ENCODE measurements at places on chromosomes 7 and 10.

DNA sequence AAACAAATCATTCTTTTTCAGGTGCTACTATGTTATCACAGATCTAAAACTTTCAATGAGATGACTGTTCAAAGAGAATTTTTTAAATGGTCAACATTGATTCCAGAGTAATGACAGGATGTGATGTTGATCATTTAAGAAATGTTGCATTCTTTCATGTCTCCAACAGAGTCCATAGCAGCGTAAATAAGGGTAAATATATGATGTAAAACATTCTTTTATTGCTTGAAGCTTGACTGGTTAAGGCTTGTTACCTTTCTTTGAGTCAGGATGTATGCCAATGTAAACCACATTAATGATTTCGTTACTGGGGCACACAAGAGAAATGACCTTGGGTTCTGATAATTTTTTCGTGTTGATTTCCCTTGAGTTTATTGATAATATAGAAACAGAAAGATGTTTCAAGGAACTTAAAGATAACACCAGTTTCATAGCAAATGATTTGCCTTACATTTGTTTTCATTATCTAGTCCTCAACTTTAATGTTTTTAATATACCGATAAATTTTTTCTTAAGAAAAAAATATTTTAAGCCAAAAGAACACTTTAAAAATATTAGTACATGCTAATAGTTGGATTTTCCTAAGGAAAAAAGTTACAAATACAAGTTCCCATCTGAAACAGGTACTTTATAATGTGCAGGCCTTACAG is 3.5 kb downstream of the STK17A start:
- DNase-seq, result peak; percentile 40

DNA sequence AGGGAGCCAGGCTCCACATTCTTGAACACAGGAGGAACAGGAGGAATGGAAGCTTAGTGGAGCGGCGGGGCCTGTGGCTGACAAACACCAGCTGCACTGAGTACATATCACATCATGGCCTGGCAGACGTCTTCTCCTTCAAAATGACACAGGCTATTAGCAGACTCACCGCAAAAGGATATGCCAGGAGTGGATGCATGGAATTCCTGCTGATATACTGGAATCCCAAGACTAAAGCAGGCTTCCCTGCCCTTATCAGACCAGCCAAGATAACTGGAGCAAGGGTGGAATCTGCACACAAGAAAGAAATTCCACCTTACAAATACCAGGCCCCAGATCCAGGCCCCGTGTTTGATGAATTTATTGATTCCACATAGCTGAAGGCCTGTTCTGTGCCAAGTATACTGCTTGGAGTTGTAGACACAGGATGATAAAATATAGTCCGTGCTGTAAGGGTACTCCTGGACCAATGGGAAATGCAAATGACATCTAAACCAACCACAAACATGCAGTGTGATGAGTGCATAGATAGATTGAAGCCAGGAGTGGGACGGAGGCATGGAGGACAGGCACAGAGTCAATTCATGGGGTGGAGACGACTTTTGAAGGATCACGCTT is 480.5 kb upstream of the ZMIZ1 start:
- peak; percentile 37 for DNase-seq

GRCh38 chr10:75910032-75910431 is 478.6 kb downstream of the LRMDA start:
- peak; percentile 51 for DNase-seq

GRCh38 chr10:24898501-24898900 is 53.9 kb downstream of the PRTFDC1 start:
- no peak for DNase-seq

- DNase-seq, result peak; percentile 70
These were observed 10.4 kb upstream of the SMC3 start for GRCh38 chr10:110556969-110557601.

DNA sequence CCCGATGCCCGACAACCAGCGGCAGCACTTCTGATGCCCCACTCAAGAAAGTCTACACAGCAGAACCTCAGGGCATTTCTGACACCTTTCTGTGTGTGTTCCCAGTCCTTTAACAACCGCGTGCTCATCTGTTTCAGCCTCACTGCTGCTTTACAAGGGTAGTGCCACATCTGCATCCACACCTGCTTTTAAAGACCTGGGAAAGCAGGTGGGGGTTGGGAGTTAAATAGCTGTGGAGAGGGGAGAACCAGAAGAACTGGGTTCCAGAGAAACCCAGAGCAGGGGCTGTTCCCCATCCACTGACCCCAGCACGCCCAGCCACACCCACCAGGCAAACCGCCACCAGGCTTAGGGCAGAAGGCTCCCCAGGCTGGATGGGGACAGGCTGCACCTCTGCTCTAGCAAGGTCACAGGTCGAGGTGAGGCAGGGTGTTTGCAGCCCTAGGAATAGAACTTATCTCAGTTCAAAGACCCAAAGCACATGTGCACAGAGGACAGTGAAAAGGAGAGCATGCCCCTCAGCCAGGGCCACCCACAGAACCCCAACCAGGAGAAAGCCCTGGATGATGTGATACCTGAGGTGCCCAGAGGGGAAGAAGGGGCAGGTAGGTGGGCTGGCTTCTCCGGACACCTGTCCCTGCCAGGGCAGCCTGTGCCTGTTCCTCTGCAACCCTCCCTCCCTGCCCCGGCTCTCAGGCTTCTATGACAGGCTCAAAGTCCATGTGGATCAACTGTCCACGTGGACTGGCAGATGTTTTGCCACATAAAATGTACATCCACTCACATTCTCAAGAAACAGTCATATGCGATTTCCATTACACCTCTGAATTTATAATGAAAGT is 51.3 kb downstream of the COBL start:
- DNase-seq, result no peak

- DNase-seq, result peak; percentile 51
These were observed 93.6 kb downstream of the UBE2H start for GRCh38 chr7:129859183-129859582.

GRCh38 chr7:66758950-66759628 is 18.6 kb downstream of the RABGEF1 start:
- DNase-seq, result no peak

DNA sequence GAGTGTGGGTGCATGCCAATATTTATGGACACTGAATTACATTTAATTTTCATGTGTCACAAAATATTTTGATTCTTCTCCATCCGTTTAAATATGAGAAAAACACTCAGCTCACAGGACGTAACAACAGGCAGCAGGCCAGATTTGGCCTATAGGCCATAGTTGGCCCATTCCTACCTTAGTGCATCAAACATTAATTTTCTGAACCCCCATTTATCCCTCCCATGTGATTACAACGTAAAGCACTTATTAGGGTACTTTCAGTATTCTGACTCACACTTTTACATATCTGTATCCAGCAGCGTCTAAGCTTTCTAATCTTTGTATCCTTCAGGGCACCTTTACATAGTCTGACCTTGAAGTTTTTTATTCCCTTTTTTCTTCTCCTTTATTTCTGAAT is 4.0 kb downstream of the IDI1 start:
- no peak for DNase-seq

- no peak for DNase-seq
These were observed 88.7 kb upstream of the NRP1 start for GRCh38 chr10:33423154-33423529.

- DNase-seq, result no peak
These were observed 215.5 kb downstream of the ACTR3B start for GRCh38 chr7:152975076-152975475.

- DNase-seq, result no peak
These were observed 59.6 kb upstream of the CELF2 start for GRCh38 chr10:10958041-10958440.

GRCh38 chr10:14032406-14032998 is 298.2 kb downstream of the FRMD4A start:
- no peak for DNase-seq

DNA sequence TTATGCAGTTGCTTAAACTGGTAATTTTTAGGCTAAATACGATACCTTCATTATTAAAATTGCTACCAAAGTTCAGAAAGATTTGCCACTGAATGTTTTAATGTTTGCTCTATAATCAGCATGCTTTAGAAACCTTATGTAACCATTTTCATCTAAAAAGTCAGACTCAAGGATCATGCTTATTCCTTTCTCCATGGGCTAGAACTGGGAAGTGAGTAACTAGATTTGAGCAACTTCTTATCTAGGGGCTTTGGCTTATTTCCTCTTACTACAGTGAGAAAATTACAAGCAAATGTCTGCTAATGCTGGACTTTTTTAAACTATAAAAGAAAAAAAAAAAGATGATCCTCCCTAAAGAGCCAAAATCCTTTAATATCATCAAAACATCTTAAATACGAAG is 215.9 kb downstream of the CRPPA start:
- DNase-seq, result no peak

DNA sequence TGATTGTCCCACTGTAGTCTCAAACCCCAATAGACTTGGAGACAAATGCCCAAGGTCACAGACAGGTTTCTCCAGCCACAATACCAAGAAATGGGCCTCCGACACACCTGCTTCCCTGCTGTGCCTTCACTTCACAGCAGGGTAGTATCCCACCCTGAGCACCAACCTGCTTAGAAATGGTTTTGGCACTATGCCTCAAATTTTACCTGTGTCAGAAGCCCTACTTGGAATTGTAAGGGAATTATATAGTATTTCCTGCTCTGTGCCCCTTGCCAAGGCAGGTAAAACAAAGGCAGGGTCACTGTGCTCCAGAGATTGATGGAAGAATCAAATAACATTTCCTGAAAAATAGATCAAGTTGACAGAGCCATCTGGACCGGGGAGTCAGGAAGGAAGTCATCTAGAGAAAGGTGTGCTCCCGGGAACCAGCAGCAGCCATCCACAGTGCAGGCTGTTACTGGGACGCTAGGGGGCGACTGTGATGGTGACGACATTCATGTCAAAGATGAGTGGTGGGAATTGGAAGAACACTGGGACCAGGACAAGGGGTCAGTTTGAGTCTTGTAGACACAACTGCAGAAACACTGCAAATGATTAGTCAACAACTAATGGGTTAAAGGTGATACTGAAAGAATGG is 117.8 kb upstream of the AKR1E2 start:
- DNase-seq, result no peak

GRCh38 chr10:29652192-29652591 is 17.4 kb upstream of the SVIL start:
- no peak for DNase-seq

DNA sequence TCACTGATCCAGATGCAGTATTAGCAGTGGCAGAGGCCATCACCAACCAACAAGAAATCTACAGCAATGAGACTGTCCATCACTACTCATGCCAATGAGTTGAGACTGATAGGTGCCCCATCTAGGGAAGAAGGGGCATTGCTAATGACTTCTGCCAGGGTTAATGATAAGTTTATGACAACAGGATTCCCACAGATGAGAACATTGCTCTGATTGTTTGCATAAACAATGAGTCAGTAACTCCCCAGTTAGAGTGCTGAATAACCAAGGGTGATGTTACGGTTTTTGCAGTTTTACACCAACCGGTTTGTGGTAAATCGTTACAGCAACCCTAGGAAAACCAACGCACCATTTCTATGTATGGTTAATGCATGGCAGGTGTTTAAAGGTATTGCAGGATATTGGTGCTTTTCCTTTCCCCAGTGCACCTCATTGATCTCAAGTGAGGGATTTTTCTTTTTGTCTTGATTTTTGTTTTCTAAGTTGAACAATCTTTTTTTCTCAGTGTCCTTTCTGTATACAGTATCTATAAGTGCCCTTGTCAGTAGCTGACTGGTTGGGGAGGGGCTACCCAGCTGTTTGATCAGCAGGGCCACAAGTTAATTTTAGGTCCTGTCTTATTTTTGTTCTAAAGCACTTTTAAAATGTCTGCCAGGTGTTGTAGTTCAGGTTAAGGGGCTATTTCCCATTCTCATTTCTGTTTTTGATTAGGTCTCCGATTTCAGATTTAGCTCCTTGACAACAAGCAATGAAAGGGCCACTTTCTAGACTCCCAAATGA is 3.9 kb upstream of the CSGALNACT2 start:
- no peak for DNase-seq

DNA sequence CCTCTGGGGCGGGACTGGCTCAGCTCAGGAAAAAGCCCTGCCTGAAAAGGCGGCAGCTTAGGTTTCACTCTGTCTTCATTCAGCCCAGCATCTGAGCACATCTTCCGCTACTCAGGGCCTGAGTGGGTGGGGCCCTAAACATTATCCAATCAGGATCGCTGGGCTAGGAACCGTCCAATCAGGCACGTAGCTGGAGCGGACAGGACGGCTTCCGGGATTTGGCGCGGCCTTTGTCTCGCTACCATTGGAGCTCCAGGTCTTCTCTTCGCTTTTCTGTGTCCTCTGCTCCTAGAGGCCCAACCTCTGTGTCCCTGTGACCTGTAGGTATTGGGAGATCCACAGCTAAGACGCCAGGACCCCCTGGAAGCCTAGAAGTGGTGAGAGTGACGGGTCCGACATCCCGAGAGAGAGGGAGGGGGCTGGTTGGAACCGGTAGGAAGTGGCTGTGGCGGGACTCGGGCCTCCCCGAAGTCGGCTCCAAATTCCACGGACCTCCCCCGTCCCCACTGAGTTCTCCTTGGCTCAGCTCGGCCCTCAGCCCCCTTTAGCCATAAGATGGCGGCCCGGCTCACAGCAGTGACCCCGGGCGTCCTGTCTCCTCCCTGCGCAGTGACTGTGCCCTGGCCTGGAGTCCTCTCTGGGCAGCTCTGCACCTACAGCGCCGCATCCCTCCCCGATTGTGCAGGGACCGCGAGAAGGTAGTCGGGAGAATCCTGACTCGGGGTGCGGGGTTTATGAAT is 99.1 kb downstream of the ZNF680 start:
- peak; percentile 61 for DNase-seq

GRCh38 chr7:143345428-143345900 is 17.0 kb downstream of the FAM131B start:
- DNase-seq, result no peak

GRCh38 chr7:19939746-19940145 is 166.3 kb upstream of the TMEM196 start:
- DNase-seq, result no peak

- DNase-seq, result peak; percentile 88
These were observed 4.5 kb upstream of the PLXNA4 start for GRCh38 chr7:132580717-132581285.

GRCh38 chr7:102994567-102994966 is 80.0 kb downstream of the FBXL13 start:
- no peak for DNase-seq

- peak; percentile 5 for DNase-seq
These were observed 25.6 kb upstream of the CRTAC1 start for GRCh38 chr10:98055841-98056516.

DNA sequence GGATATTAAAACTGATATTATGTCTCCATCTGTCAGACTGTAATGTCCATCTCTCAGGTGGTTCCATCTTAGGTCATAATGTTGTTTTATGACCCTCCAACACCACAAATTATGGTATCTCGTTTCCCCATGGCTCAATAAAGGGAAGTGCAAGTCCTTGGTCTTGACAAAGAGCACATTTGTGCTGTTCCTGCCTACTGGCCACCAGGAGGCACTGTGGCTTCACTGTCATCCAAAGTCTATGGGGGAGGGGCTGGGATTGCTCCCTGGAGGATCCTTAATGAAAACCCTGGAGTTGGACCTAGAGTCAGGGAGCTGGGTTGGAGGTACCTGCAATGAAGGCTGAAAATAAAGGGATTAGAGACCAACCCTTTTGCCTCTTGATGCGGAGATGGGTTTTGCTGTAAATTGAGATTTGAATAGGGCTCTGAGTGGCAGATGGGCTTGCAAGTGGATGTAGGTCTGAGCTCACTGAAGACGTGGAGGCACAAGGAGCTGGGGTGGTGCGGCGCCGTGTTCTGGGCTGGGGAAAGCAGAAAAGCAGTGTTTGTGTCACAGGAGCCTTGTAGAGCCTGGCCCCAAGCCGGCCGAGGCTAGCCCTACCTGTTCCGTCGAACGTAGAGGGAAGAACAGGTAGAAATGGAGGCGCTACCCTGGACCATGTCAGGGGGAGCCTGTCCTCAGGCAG is 180.5 kb upstream of the PRSS58 start:
- peak; percentile 35 for DNase-seq

GRCh38 chr7:101739775-101740398 is 77.5 kb upstream of the CUX1 start:
- no peak for DNase-seq

Measured in adipocyte (in vitro differentiated cells).